ENCODE measurements at places on chromosomes 1 and 21.

DNA sequence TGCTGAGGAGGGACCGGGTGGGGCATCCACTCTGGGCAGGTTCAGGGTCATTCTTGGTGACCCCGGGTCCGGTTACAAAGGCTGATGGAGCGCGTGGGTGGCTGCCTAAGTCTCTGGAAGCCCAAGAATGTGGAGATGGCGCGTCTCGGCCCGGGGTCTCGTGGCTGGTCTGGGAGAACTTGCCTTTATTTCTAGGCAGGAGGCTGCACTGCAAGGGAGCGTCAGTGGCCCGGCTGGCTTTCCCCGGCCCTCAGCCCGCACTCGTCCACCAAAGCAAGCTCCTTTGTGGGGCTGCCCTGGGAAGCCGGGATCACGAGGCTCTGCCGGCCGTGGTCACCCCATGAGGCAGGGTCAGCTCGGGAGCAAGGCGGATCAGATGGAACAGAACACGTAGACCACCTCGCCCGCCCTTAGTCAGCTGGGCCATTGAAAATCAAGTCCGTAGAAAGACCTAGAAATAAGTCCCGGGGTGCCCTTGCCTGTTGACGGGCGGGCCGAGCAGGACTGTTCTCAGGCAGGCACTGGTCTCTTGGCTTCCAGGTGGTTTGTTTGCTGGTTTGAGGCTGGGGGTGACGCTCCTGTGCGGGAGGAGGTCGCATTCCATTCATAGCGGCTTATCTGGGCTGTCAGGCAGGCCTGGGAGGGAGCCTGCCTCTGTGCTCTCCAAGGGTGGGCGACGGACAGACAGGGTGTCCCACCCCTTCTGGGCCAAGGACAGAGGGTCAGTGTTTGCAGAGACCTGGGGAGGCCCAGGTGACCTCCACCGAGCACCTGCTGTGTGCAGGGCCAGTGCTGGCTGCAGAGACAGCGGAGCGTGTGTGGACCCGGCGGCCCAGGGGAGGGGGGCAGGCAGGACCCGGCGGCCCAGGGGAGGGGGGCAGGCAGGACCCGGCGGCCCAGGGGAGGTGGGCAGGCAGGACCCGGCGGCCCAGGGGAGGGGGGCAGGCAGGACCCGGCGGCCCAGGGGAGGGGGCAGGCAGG, 25.8 kb downstream of the COL18A1 start:
- DNase-seq = no peak

DNA sequence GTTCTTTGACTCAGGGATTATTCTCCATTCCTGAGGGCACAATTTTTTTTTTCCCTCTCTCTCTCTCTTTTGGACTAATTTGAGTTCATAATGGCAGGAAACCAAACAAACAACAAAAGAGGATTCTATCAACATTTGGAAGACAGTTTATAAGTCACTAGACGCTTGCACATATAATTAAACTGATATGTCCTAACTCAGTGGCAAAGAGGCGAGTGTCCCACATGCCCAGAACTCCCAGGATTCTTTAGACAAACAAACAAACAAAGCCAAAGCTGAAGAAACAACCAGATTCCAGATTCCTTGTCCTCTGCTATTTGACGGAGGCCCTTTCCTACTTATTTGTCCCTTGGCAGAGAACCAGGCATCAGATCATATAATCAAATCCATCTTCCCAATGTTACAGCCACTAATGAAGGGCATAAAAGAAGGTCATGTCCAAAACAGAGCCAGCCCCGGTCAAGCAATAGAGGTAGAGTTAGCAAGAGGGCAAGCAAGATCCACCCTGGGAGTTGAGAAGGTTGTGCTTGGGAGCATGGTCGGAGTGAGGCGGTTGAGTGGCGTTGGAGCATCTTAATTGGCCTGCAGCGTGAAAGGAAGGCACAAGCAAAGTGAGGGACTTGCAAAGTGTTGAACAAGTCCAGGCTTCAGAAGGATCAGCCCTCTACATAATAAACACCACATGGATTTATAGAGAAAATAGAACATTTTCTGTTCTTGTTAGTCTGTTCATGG, 30.3 kb downstream of the ZNF362 start:
- DNase-seq = no peak

GRCh38 chr1:170377896-170378634, 153.9 kb upstream of the GORAB start:
- peak; percentile 49 for DNase-seq

- no peak for DNase-seq
Measured at GRCh38 chr21:37522641-37523295, 156.2 kb downstream of the DYRK1A start.

DNA sequence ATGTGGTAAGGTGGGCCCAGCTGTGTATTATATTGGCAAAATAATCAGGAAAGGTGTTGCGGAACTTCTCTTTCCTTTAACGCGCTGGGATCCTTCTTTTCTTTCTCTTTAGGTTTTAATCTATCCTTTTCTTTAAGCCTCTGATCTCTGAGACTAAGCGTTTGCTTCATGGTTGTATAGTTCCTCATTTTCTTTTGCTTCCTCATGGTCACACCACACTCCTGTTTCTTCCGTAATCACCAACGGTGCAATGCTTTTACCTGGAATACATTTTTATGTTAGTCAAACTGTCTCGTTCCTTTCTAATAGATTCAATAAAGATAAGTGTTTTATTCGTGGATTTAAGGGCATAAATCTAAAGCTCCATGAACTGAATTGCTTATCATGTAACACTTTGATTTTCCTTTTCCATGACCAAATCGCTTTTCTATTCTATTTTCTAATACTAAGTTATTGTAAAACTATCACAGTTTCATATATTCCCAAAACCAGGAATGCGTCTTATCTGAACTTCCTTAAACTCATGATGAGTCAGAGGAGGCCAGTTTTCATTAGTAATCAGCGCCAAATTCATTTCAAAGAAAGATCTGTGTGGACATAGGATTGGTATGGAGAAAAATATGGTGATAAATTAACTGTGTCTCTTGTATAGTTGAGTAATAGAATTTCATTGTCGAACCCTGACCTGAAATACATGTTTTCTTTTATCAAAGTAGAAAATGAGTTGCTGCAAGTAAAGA, 12.2 kb downstream of the SDCCAG8 start:
- no peak for DNase-seq

GRCh38 chr1:10924030-10924429, 88.4 kb upstream of the TARDBP start:
- DNase-seq = no peak

- DNase-seq = no peak
Measured at GRCh38 chr1:72845381-72845780, 563.0 kb upstream of the NEGR1 start.

DNA sequence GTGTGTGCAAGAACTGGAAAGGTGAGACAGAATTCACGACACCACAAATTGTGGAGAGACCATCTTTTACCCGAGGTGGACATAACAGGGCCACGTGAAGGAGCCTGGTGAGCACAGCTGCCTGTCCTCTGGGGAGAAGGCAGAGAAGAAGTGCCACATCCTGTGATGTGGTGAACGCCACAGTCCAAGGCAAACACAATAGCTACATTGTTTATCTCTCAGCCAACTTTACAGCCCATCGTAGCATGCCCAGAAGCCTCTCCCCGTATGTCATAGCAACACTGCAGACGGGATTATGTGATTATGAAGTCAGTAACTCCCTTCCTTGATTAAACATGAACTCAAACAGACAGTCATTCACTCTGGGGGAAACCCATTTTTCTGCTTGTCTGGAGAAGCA, 612.2 kb downstream of the SMYD3 start:
- no peak for DNase-seq

GRCh38 chr1:88609051-88609450, 75.0 kb upstream of the PKN2 start:
- DNase-seq = no peak

DNA sequence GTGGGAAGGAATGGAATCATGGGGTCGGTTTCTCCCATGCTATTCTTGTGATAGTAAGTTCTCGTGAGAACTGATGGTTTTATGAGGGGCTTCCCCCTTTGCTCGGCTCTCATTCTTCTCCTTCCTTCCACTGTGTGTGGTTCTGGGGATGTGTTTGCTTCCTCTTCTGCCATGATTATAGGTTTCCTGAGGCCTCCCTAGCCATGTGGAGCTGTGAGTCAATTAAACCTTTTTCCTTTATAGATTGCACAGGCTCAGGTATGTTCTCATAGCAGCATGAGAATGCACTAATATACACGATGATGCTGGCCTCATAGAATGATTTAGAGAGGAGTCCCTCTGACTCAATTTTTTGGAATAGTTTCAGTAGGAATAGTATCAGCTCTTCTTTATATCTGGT, 195.4 kb upstream of the IVNS1ABP start:
- no peak for DNase-seq

GRCh38 chr21:29465546-29465945, 166.8 kb downstream of the BACH1 start:
- DNase-seq = no peak

GRCh38 chr1:199279067-199279466, 640.2 kb downstream of the PTPRC start:
- DNase-seq = no peak

GRCh38 chr1:59997479-59998115, 71.0 kb upstream of the CYP2J2 start:
- no peak for DNase-seq

- no peak for DNase-seq
Measured at GRCh38 chr1:234868296-234869147, 258.5 kb upstream of the IRF2BP2 start.

DNA sequence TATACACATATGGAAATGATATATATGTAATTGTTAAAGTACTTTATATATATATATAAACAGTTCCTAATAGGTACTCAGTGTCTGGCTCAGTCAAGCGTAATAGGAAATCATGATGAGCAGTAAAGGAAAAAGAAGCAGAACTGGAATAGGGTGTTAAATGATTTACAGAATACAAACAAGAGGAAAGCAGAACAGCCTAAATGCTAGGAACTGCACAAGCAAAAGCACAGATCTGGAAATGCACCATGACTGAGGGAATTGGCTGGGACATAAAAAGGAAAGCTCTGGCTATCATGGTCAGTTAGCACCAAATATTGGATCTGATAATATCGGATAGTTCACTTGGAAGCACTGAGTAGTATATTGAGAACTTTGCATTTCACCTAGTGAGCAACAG, 51.8 kb downstream of the SLC44A5 start:
- DNase-seq = no peak

DNA sequence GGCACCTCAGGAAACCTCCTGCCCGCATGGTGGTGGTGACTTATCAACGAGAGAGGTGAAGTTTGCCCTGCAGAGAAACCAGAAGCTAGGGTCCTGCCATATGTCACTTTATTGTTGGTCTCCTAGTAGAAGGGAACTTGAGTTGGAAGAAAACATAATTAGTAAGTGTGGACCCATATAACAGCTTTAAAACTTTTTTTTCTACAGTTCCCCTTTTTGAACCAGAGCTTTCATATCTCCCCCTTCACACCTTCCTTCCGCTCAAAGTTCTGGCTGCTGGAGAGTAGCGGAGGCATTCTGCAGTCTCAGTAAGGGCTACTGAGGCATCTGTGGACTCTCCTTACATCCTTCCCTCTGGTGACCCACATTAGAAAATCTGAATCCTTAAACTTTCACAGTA, 48.9 kb downstream of the PHC2 start:
- DNase-seq = no peak

- no peak for DNase-seq
Measured at GRCh38 chr1:230938924-230939368, 39.7 kb downstream of the TTC13 start.

- DNase-seq = no peak
Measured at GRCh38 chr1:67313934-67314671, 6.4 kb downstream of the IL12RB2 start.

GRCh38 chr1:14062669-14063068, 362.7 kb downstream of the PRDM2 start:
- no peak for DNase-seq

DNA sequence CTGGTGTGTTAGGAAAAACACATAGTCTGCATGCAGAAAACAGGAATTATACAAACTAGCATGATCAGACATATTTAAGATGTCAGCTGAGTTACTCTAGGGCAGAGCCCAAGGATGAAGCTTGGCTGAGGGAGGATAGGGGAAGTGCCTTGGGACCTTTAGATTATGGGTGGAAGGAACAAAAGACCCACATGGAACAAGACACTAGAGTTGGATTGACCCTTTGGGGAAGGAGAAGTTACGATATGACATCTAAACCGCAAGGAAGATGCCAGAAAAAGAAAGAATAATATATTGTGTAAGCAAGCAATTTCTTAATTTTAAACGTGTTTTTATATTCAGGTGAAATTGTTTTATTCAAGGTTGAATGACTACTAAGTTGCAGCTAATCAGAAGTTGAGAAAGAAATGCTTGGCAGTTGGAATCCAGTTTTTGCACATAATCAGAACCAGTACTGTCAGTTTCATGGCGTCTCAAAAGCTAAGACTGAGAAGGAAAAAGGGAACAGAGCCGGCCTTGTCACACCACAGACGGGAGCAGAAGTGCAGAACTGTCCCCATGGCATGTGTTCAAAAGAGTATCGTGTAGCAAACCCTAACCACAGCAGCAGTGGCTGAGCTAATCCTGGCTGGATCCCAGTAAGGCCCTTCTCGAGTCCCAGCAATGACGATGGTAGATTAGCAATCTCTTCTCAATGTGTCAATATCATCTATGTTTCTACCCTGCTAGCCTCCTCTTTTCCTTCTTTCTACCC, 31.2 kb upstream of the IFNAR2 start:
- peak; percentile 57 for DNase-seq

DNA sequence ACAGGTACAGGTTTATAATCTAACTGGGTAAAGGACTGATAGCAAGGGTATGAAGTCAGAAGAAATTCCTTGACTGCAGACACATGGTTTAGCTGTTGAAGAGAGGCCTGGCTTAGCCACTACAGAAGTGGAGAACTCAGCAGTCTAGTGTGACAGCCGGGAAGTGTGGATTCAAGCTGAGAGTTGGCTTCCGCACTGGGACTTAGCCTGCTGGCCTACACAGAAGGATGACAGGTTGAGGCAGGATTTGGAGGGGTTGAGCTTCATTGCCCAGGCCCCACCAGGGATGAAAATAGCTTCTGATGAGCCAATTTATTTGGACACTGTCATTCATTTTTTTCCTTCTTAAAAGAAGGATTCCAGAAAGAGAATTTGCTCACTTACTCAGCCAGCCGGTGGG, 284.4 kb downstream of the PCP4 start:
- DNase-seq = no peak

GRCh38 chr1:94120991-94121390, at the start of gene ABCA4:
ABCA4 (minus strand) TSS chr1:94121148; CDS start chr1:94121045, 103 bp downstream.
- DNase-seq = no peak

DNA sequence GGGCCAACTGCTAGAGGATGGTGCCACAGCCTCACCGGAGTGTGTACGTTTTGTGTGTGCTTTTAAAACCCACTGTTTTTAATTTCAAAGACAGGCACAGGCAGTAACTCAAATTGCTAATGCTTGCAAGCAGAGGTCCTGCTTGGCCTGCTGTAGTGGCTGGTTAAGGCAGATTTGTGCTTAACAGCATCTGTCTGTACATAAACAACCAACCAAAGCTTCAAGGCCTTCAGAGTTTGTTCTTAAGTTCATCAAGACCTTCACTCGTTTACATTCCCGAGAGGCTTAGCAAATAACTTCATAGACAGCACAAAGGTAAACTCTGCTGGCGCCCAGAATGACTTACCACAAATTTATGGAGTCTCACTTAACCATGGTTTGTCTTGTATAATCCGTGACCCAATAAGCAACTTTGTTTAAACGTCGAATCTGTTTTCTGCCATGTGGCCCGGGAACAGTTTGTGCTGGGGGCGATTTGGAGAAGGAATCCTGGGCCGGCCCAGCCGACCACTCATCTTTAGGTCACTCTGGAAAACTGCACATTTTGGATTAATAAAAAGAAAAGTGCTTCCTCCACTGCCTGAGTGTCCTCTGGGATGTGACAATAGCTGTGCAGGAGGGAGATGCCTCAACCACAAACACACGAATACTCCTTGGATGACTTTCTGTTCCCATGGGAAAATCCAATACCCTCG, 58.1 kb downstream of the CAPZB start:
- no peak for DNase-seq

Data from muscle of arm (tissue), 14 donors.